ENCODE measurements at places on chromosomes 2 and 18. TPM values are rescaled to one million over a fixed set of nuclear protein-coding genes. Genes with fewer than 3 reads are reported as not detected.

Gene ZNF521
- total RNA-seq, result 18.0 TPM

Gene CXCR1
- total RNA-seq, result 0.09 TPM

Gene NEU2
- total RNA-seq, result not detected

Gene ZNF385B
- total RNA-seq, result 10.9 TPM

Gene DPYSL5
- total RNA-seq, result not detected

Gene NLRC4
- total RNA-seq, result 2.3 TPM

Gene SALL3
- total RNA-seq, result 2.0 TPM

Gene PLGLB2
- total RNA-seq, result not detected

Gene TPGS2
- 63.0 TPM for total RNA-seq

Gene STPG4
- not detected for total RNA-seq

Gene KANSL3
- 48.8 TPM for total RNA-seq
